H7 (cell line): ENCODE measurements at places on chromosomes 3 and 15. TPM values are rescaled to one million over a fixed set of nuclear protein-coding genes. Genes with fewer than 3 reads are reported as not detected.

DNA sequence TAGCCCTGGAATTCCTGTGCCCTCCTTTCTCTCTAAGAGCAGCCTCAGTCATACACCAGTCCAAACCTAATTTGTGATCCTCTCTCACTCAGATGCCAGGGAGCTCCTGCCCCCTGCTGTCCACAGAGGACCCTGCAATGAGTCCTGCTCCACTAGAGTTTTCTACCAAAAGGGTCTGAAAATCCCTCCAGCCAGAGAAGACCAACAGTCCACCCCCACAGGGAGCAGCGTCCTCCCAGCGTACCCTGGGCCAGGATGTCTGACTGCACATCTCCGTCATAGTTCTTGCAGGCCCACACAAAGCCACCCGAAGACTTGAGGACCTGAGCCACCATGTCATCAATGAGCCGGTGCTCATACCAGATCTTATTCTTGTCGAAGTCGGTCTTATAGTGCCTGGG is 15.4 kb downstream of the IDH2 start:
- peak; percentile 89 for DNase-seq

- DNase-seq: no peak
Measured at GRCh38 chr3:86047161-86047560, 943.8 kb downstream of the VGLL3 start.

Gene IL17RB
- total RNA-seq: 7.2 and 8.9 TPM in 2 replicates

GRCh38 chr3:156819842-156820691 is 6.1 kb upstream of the LEKR1 start:
- no peak for DNase-seq

Gene NCBP2
- 67.8 and 82.8 TPM in 2 replicates for total RNA-seq

Gene SOX14
- total RNA-seq: 0.52 and 1.2 TPM in 2 replicates

Gene SLC9C1
- total RNA-seq: 0.38 and 0.41 TPM in 2 replicates

- DNase-seq: no peak
Measured at GRCh38 chr15:60265057-60265456, 132.7 kb downstream of the ANXA2 start.

DNA sequence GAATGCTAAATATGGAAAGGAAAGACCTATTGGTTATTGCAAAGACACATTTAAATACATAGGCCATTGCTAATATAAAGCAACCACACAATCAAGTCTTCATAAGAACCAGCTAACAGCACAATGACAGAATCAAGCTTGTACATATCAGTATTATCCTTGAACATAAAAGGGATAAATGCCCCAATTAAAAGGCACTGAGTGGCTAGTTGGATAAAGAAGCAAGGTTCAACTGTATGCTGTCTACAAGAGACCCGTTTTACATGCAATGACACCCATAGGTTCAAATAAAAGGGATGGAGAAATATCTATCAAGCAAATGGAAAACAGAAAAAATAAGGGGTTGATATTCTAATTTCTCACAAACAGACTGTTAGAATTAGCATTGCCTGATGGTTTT is 706.1 kb downstream of the EPHA3 start:
- DNase-seq: no peak

GRCh38 chr3:152610622-152611021 is 224.3 kb upstream of the P2RY1 start:
- peak; percentile 13 for DNase-seq

GRCh38 chr3:189652042-189652441 is 20.9 kb downstream of the TP63 start:
- DNase-seq: no peak

DNA sequence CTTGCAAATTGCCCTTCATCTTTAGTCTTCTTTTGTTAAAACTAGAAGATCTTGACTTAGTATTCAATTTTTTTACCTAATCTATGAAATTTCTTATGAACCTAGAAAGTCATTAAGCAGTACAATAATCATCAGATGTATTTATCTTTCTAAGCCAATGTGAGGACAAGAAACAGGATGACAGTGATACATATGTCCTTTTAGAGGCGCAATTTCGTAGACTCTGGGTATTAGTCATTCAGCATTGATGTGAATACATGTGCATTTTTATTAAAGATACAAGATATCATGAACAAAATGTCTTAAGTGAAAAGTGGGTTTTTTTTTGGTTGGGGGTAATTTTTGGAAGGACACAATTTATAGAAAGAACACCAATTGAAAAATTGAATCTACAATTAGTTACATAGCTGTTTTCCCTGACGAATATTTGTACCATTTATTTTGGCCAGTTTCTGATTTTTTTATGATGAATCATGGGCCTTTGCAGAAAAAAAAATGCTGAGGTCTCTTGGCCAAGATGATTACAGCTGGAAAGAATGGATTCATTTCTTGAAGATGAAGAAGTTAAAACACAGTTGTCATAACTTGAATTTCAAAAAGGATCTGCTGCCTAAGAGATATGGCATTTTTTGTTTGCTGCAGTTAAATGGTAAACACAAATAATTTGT is 48.9 kb upstream of the AGTR1 start:
- no peak for DNase-seq

GRCh38 chr3:76897076-76897475 is 142.8 kb upstream of the ROBO2 start:
- DNase-seq: no peak

- no peak for DNase-seq
Measured at GRCh38 chr15:57676585-57676984, 29.9 kb upstream of the POLR2M start.

DNA sequence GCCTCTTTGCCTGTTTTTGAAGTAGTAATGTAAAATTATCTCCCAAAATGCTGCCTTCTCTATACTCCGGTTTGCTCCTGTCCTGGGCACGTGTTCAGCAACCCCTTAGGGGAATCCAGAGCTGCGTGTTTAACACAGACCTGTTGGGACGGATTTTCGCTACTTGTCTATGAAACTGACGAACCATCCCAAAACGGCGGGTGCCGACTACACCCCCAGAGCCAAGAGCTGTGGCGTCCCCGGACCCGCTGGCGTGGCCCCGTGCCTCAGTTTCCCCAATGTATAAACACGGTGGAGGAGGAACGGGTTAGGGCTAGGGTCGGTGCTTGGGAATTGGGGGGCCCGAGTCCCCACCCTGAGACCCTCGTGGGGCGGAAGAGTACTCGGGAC is 473 bp downstream of the FHIT start:
- no peak for DNase-seq

DNA sequence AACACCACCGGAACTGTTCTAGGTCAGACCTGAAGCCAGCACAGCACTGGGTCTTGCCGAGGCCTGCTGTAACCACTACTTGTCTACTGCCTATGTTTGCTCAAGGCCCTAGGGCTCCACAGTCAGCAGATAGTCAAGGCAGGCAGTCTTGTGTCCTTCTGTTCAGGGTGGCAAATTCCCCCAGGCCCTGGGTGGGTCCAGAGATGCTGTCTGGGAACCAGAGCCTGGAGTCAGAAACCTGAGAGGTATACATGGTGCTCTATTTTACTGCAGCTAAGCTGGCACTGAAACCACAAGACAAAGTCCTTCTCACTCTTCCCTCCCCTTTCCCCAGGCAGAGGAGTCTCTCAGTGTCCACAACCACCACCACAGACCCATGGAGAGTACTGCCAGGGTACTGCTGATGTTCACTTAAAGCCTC is 89.9 kb downstream of the BBX start:
- no peak for DNase-seq

DNA sequence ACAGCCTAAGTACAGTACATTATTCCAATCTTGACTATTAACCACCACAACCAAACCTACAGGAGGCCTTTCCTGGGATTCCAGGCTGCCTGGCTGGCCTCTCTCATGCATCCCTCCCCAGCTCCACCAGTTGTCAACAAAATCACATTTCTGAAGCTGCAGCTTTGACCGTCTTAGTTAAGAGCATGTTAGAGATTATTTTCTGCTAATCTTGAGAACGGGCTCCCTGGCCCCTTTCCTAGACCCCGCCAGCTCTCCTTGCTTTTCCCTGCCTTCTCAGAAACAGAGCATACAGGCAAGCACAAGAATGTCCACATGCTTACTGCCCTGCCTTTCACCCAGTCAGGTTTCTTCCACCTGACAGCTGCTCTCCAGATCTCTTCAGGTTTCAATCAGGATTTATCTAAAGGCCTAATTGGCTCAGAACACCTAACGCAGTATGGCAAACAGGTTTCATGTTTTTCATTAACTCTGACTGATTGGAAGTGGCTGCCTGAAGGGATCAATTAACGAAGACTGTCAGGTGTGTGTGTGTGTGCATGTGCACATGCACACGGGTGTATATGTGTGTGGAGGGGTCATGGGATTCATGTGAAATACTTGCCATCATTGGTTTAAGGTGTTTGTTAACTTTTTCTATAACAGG is 12.3 kb downstream of the KY start:
- no peak for DNase-seq

Gene ISG20
- 0.14 and 3.4 TPM in 2 replicates for total RNA-seq

DNA sequence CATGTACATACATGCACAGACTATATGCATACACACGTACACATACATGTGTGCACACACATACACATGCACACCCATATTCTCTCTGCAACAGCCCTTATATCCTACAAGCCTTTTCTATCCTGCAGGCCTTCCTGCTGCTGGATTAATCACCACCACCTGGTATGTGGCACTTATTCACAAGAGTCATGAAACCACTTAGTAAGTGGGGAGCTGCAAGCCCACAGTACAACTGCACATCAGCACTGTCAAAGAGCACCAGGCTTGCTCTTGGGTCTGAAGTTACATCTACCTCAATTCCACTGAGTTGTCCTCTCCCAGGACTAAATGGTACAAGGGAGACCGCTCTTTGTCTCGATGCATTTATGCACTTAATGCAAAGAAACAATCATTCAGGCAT is 233.2 kb downstream of the KLF13 start:
- no peak for DNase-seq

DNA sequence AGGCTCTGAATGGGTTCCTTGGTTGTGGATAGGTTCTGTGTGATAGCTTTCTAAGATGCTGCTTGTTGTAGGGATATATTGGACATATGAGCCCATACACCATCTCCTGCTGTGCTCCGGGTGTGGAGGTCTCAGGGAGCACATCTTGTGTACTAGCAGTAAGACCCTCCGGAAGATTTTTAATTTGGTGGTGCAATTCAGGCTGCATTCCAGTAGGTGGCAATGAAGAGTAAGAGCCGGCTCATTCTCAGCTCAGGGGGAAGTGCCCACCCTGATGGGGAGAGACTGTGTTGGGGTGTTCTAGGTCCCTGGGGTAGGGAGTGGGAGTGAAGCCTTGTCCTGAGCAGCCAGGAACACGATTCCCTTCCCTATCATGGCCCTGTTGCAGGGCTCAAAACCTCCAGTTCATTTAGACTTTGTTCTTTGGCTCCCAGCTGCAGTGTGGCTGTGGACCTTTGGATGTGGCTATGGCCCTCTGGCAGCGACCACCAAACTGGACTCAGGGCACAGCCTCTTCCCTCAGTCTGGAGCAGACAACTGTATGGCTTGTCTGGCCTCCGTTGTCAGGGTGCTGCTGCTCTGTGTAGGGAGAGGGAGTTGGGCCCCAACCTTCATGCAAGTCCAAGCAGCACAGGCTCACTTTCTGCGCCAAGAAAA is 104.7 kb downstream of the UNC13C start:
- peak; percentile 47 for DNase-seq

- no peak for DNase-seq
Measured at GRCh38 chr3:150372320-150372719, 35.8 kb upstream of the TSC22D2 start.

- DNase-seq: no peak
Measured at GRCh38 chr3:171343693-171344092, 116.5 kb downstream of the TNIK start.

DNA sequence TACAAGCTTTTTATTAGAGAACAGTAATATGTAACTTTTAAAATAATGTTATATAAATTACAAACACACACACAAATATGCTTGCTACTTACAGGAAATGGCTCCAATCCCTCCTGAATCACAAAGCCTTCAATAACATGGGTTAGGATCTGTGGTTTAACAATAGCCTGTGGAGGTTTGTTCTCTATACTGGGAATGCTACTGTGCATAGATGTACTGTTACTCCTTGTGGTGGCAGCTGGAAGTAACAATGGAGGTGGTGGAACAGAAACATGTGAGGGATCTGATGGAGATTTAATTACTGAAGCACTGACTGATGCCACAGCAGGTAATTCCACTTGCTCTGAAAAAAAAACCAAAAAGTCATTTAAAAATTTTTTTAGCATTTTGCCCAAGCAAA is 64.4 kb downstream of the PHC3 start:
- peak; percentile 6 for DNase-seq

DNA sequence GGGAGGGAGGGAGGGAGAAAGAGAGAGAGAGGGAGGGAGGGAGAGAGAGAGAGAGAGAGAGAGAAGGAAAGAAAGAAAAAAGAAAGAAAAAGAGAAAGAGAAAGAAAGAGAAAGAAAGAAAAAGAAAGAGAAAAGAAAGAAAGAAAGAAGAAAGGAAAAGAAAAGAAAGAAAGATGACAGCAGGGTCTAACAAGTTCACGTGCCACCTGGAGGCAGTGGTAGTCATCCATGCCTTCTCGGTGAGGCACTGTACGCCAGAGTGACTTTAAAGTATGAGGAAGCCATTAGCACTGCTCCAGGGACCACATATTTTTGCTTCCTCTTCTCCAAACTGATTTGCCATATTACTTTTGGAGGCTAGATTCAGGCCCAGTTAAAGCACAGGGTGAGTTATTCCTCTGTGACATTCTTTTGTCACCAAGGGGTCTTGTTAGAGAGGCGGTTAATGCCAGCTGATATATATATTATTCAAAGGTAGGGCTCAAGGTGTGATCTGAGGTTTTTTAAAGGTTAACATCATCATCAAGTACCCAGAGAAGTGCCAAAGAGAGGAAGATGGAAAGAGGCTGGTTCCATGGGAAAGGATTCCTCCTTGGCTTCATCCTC is at the start of gene HTR3D:
TSS of gene HTR3D (plus strand) at position 556 of the 606 bp plus-strand sequence. CDS start at position 556, 0 bp downstream.
- no peak for DNase-seq

GRCh38 chr15:98391568-98391967 is 256.8 kb upstream of the IGF1R start:
- no peak for DNase-seq

DNA sequence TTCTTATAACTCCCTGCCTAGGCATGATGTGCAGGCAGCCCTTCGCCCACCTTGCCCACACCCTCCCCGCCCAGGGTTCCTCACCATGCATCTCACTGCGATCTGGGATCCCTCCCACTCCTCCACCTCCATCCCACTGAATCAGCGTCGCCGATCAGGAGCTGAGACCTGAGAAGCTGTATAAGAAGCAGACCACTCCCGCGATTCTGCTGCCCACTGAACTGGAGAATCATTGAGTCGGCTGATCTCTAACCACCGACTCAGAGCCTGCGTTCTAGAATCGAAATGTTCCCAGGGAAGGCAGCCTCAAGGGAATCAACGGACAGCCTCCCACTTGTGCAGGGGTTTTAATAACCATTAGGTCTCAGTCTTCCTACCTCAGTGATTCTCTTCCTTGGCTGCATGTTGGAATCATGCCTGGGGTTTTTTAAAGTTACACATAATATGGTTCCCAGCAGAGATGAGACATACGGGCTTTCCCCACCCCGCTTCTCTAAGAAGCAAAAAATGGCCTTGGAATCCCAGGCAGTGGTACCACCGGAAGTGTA is 60.2 kb downstream of the TMEM44 start:
- DNase-seq: no peak

DNA sequence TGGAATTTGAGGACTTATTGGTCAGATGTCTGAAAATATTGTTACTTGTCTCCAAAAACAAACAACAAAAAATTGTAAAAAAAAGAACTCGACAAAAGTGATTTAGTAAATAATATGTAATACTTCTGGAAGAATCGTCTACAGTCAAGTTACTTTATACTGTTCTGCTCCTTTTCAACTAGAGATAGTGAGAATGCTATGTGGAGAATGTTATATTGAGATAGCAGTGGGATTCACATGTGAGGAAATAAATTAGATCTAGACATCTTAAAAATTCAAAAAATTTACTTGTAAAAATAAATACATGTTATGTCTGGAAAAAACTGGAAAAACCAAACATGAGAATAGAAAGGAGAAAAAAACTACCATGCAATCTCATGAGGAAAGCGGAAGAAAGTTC is 64.9 kb downstream of the SGO1 start:
- no peak for DNase-seq

- DNase-seq: no peak
Measured at GRCh38 chr3:59605944-59606534, 556.2 kb upstream of the CFAP20DC start.
